ENCODE measurements at places on chromosomes 4 and X. TPM values are rescaled to one million over a fixed set of nuclear protein-coding genes. Genes with fewer than 3 reads are reported as not detected.

MAGEC1 gene
- total RNA-seq, result not detected

GPAT3 gene
- total RNA-seq, result 17.5 TPM

GABRG1 gene
- total RNA-seq, result not detected

- DNase-seq, result no peak
Measured at GRCh38 chrX:37905436-37906147, 58.2 kb upstream of the DYNLT3 start.

GRCh38 chrX:11781734-11782370 lies 23.8 kb downstream of the MSL3 start:
- no peak for DNase-seq

- no peak for DNase-seq
Measured at GRCh38 chr4:99402765-99403164, 32.4 kb downstream of the ADH7 start.

DNA sequence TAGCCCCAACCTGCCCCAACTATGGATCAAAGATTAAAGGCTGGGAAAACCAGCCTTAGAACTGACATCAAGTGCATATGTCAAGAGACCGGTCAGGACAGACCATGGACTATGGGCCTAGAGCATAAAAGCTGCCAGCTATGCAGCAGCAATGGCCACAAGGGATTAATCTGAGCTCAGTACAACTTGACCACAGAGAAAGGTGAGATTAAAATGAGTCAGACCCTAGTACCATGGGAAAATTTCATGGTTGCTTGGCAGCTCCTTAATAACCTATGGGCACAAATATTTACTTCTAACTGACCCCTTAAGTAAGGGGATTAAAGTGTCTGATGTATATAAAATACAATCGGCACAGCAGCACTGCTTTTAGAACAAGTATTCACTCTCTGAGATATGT lies 54.4 kb downstream of the CBR4 start:
- DNase-seq, result no peak

Data from sigmoid colon (tissue), 7 donors.